Activated T-cell treated with anti-CD3 and anti-CD28 coated beads, Interleukin-2, amount 50 U/mL, for 72 hours (primary cell): ENCODE measurements at places on chromosomes 7 and 10. TPM values are rescaled to one million over a fixed set of nuclear protein-coding genes. Genes with fewer than 3 reads are reported as not detected.

GRCh38 chr7:124566583-124566982 lies 199.0 kb downstream of the GPR37 start:
- H3K27ac ChIP-seq = no peak overlapping the region
- H3K4me1 ChIP-seq = no peaks in the 10 kb centered on the region
- H3K27me3 ChIP-seq = no peaks in the 10 kb centered on the region
- H3K4me3 ChIP-seq = no peak overlapping the region
- no peaks in the 10 kb centered on the region for H3K36me3 ChIP-seq
- no peak for DNase-seq

XRCC2 gene
- total RNA-seq = 13.2 TPM

ANKRD2 gene
- total RNA-seq = not detected

ACBD7 gene
- 5.5 TPM for total RNA-seq
